Aortic smooth muscle cell (primary cell): ENCODE measurements at places on chromosomes 2 and 18. TPM values are rescaled to one million over a fixed set of nuclear protein-coding genes. Genes with fewer than 3 reads are reported as not detected.

RBM45 gene
- total RNA-seq = 18.4 and 20.4 TPM in 2 replicates

ANKRD62 gene
- under 0.01 TPM in 1 of 2 replicates, not detected in the other for total RNA-seq

LTBP1 gene
- 475 and 1,037 TPM in 2 replicates for total RNA-seq

FAHD2A gene
- total RNA-seq = 19.3 and 27.0 TPM in 2 replicates

LIMS1 gene
- total RNA-seq = 67.8 and 73.7 TPM in 2 replicates

PTPN2 gene
- 28.7 and 33.4 TPM in 2 replicates for total RNA-seq

LYPD1 gene
- 11.4 and 21.7 TPM in 2 replicates for total RNA-seq
